Activated CD4-positive, alpha-beta T cell treated with anti-CD3 and anti-CD28 coated beads for 36 hours (primary cell): ENCODE measurements at places on chromosomes 13 and 19. TPM values are rescaled to one million over a fixed set of nuclear protein-coding genes. Genes with fewer than 3 reads are reported as not detected.

DNA sequence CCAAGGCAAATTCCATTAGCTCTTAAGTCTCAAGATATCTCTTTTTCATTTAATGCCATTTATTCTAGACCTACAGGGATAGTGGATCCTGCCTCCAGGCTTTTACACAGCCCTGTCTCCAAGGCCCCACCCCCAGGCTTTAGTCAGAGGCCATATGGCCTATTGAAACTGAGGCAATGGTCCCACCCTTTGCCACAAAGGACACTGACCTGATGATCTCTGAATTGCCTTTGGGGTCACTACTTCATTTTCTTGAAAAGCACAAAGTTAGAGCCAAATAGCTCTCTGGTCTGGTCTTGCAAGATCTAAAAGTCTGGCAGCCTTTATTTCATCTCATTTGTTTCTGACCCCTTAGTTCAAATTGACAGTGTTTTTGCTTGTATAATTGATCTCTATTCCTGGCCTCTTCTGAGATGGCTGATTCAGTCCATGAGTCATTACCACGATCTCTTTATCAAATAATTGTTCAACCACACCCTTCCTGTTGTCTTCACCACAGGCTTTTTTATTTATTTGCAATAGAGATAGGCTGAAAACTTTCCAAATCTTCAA, 209.8 kb downstream of the FGF14 start:
- no peak for DNase-seq

DNA sequence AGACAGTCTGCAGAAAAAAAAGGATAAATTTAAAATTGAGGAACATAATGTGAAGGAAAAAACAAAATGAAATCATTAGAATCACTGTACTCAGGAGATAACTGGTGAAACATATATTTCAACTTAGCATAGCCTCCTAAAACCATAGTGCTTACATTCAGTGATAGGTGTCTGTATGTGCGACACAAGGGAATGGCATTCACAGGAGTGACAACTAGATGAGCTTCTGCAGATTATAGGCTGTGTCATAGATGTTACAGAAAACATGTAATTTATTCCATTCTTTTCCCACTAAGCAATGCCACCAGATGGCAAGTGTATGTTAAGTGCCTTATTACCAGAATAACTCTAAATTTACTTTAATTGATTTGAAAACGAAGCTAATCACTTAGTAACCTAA, 960.0 kb upstream of the PCDH20 start:
- DNase-seq = no peak

DNA sequence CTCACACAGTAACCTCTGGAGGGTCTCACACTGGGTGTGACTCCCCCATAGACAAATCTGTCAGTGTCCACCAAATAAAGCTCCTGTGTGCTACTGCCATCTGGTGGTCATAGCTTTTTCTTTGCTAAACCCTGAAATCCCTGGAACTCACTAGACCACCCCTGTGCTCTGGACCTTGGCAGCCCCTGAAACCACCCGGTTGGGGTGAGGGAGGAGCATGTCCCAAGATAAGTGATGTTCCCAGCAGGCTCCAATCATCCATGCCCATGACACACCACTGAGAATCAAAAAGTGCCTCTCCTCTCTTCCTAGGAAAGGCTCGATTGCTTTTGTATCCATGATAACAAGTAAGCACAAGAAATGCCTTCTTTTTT, 6.5 kb upstream of the HSD17B14 start:
- peak; percentile 62 for DNase-seq

GRCh38 chr19:51127755-51128154, 3.0 kb downstream of the SIGLEC9 start:
- DNase-seq = no peak

Gene C19orf67
- 0.39 TPM for total RNA-seq

Gene EPS8L1
- total RNA-seq = 2.2 TPM
